Activated naive CD4-positive, alpha-beta T cell treated with anti-CD3 and anti-CD28 coated beads, Interleukin-2, amount 50 U/mL, for 72 hours (primary cell): ENCODE measurements at places on chromosomes 1 and 21. TPM values are rescaled to one million over a fixed set of nuclear protein-coding genes. Genes with fewer than 3 reads are reported as not detected.

DNA sequence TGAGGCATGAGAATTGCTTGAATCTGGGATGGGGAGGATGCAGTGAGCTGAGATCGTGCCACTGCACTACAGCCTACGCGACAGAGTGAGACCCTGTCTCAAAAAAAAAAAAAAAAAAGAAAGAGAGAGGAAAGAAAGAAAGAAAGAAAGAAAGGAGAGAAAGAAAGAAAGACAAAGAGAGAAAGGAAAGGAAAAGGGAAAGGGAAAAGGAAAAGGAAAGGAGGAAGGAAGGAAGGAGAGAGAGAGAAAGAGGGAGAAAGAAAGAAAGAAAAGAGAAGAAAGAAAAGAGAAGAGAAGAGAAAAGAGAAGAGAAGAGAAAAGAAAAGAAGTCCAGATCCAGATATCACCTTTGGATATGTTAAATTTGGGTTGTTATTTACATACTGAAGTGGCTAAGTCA lies 106.0 kb downstream of the DPYD start:
- no peak for DNase-seq

DNA sequence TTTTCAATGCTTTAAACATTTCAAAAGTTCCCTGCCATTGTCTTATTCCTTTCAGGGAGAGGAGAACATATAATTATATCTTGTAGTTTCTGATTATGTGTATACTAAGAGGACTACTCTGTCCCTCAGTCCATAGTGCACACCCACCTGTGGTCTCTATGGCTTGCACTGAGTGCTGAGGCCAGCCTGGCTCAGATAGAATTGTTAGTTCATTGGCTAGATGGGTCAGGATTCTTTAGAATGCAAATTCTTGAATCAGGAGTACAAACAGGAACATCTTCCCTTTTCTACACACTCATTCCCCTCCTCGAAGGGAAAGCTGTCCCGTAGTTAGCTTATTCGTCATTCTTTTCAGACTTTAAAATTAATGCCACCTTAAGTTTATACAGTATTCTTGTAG lies 8.2 kb downstream of the BACH1 start:
- no peak for DNase-seq

DNA sequence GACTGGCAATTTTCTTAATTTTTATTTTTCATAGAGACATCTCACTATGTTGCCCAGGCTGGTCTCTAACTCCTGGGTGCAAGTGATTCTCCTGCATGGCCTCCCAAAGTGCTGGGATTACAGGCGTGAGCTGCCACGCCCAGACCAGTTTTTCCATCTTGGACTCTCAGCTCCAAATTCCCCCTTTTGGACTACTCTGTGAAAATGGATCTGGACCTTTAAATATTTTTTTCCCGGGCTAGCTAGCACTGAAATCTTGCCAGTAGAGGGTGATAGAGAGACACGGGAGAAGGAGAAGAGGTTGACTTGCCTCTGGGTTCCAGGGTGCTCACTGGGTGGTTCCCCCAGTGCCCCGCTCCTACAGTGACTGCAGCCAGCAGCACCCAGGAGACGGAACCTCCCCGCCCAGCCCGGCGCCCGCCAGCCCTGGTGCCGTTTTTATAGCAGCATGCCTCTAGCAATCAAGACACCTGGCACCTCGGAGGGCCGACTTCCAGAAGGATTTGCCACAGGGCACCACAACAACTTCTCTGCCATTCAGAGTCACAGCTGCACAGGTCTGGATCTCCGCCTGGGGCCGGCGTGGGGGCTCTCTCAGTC lies 34.7 kb upstream of the SCCPDH start:
- peak; percentile 54 for DNase-seq

DNA sequence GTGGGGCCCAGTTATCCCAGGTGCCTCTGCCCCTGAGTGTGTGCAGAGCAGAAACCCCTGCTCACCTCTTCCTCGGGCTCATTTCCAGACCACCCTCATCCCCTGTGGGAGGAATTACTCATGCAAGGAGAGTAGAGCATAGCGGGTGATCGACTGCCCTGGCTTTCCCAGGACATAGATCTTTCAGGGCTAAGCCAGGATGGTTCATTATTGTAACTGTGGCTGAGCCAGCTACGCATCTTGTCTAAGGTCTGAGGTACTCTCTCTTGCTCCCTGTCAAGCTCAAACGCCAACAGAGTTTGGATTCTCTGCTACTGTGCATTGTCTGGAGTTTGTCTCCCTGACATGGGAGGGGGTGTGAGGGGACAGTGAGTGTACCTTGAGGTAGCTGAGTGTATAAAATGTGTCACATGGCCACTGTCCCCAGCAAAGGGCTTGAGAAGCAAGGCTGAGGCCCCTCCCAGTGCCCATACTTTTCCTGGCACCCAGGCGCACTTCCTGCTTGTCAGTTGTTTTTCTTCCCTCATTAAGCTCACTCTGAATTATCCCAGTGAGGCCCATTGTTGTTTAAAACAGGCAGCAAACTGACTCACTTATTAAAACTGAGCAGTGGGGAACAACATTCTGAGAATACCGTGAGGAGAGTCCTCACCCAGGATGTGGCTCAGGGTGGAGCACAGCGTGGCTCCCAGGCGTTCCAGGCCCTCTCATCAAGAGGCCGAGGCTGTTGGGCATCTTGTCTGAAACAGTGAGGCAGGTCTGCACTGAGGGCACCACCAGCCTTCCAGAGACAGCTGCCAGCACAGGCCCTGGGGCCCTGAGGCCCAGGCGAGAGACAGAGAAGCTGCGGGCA lies 92.9 kb downstream of the LAMC2 start:
- no peak for DNase-seq

The OR2L5 gene
- not detected for total RNA-seq

DNA sequence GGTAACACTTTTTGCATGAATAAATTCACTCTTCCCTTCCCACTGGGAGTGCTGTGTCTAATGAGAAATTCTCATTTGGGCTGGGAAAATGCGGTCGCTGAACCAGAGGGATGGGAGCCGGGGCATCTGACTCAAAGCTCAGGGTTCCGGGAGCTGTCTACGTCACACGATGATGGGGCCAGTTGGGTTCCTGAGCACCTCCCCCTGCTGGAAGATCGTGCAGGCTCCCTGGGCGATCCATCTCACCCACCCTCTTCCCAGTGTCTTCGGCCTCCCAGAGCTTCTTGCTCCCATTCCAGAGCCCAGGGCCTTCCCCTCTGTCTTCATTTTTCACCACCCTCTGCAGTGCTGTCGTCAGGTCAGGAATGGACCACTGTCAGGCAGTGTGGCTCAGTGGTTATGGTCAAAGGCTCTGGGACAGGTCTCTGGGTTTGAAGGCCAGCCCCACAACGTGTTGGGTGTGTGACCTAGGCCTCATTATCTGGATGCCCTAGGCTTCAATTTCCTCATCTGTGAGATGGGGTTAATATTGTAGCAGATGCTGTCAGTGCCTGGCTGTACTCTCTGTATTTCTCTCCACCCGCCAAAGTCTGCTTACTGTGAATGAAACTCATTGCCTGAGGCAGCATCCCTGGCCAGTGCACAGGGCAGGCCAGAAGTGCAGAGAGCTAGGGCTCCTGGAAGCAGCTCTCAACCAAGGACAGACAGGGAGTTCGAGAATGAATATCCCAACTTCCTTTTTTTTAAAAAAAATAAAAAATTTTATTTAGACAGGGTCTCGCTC lies 31.8 kb downstream of the IGSF21 start:
- no peak for DNase-seq

- DNase-seq = no peak
Measured at GRCh38 chr1:10242811-10243210, 32.4 kb downstream of the KIF1B start.

The RHCE gene
- not detected for total RNA-seq

GRCh38 chr1:165897326-165898303 lies 70.2 kb downstream of the UCK2 start:
- no peak for DNase-seq

The SLC45A3 gene
- total RNA-seq = 0.57 TPM

DNA sequence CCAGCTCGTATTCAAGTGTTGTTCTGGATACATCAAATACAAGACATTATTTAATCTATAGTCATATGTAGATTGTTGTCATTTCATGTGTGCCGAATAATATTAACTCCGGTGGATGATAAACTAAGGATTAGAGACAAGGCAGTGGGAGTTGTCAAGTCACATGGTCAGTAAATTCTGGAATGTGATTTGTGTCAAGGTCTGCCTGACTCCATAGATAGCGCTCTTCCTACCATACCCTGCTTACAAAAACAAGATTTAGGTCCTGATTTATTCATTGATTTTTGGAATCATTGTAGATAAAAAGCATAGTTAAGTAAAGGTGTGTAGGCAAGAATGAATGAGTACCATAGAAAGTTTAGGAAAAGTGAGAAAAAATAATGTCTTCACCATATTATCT lies 2.6 kb downstream of the TNNI3K start:
- no peak for DNase-seq

- DNase-seq = no peak
Measured at GRCh38 chr1:184935920-184936798, 38.1 kb downstream of the NIBAN1 start.

The RNPC3 gene
- total RNA-seq = 22.6 TPM

DNA sequence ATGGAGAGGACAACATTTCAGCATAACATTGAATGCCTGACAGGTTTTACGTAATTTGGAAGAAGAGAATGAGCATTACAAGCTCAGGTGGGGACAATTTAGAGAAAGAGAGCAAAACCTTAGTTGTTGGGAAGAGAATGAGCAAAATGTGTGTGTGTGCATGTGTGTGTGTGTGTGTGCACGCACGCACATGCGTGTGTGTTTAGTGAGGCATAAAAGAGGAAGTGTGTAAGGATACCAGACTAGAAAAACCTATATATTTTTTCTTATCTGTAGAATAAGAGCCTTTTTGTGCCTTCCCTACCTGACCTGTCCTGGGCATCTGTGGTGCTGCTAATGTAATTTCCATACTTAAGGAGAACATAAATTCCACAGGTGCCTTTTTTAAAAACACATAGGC lies 99.0 kb upstream of the PLXNA2 start:
- no peak for DNase-seq

GRCh38 chr1:153728305-153729066 lies 636 bp downstream of the INTS3 start:
- peak; percentile 30 for DNase-seq

GRCh38 chr1:96863449-96863848 lies 141.9 kb downstream of the PTBP2 start:
- no peak for DNase-seq

DNA sequence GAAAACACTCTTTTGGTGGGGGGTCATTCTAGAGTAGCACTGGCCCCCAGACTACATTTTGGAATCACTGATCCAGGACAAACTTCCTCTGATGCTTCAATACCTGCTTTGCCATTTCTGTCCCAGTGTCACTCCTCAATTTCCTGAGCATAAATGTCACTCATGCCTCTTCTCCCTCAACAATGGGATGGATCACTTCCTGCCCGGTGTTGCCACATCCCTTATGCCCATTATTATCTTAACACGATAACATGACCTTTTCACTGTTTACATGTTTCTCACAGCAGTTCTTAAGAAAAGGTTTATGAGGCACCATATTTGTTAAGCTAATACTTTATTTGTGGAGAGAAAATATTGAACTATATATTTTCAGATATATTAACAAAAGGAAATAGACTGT lies 3.9 kb upstream of the ITLN1 start:
- DNase-seq = no peak

- DNase-seq = no peak
Measured at GRCh38 chr1:203002951-203003350, 4.2 kb upstream of the TMEM183A start.

GRCh38 chr1:210989905-210990304 lies 144.0 kb downstream of the KCNH1 start:
- DNase-seq = no peak

The RNU1-3 gene
- 1,082 TPM for total RNA-seq

GRCh38 chr1:7930645-7931445 lies 9.8 kb downstream of the TNFRSF9 start:
- DNase-seq = no peak

The GCSAML gene
- 0.14 TPM for total RNA-seq

The C1orf174 gene
- total RNA-seq = 34.7 TPM

DNA sequence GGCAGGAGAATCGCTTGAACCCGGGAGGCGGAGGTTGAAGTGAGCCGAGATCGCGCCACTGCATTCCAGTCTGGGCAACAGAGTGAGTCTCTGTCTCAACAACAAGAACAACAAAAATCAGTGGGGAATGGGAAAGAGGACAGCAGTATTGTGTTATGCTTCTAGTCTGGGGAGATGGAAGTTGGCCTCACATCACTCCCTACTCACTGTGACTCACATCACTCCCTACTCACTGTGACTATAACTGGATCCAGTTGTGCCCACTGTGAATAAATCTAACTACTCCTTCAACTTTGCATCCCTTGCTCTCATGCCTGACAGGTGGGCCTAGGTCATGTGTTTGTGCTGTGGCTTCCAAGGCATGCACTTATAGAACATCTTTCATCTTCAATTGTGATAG lies 285.4 kb upstream of the USP24 start:
- no peak for DNase-seq

The FCGR2B gene
- 0.21 TPM for total RNA-seq

The VWA1 gene
- total RNA-seq = 0.59 TPM

The TIPRL gene
- total RNA-seq = 40.7 TPM

GRCh38 chr1:34924759-34925555 lies 4.5 kb downstream of the DLGAP3 start:
- DNase-seq = peak; percentile 75

GRCh38 chr1:200625381-200625824 lies 4.9 kb upstream of the KIF14 start:
- no peak for DNase-seq

- no peak for DNase-seq
Measured at GRCh38 chr1:48196237-48196636, 26.3 kb upstream of the SLC5A9 start.

GRCh38 chr1:22388671-22389450 lies 62.8 kb upstream of the ZBTB40 start:
- no peak for DNase-seq

DNA sequence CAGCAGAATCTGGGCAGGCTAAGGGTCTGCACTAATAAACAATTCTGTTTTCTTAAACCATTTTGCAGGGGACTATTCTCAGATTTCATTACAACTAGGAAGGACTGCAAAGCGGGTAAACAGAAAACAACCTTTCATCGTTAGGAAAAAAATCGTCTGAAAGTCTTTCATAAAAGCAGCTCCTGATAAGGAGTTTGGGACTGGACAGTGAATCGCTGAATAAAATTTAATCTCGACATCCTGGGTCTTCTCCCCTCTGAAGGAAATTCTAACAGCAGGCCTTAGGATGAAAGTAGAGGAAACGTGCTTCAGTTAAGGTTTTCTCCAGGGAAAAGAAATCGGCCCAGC lies 471 bp upstream of the MTF2 start:
- no peak for DNase-seq

The ZMYND12 gene
- 0.45 TPM for total RNA-seq

GRCh38 chr1:208997726-208998312 lies 585.7 kb upstream of the CAMK1G start:
- DNase-seq = no peak

The COG2 gene
- 9.8 TPM for total RNA-seq
